ENCODE measurements at places on chromosomes 3 and 15. TPM values are rescaled to one million over a fixed set of nuclear protein-coding genes. Genes with fewer than 3 reads are reported as not detected.

ALS2CL gene
- 4.4 TPM for polyA plus RNA-seq

CRABP1 gene
- polyA plus RNA-seq = 54.7 TPM

- no peak for DNase-seq
Measured at GRCh38 chr3:107590786-107591185, 68.0 kb downstream of the BBX start.

GRCh38 chr15:85424154-85424553, 43.8 kb downstream of the AKAP13 start:
- no peak for DNase-seq

GRCh38 chr3:66797889-66798560, 200.1 kb upstream of the KBTBD8 start:
- peak; percentile 26 for DNase-seq

GRCh38 chr3:148778926-148779325, 48.7 kb upstream of the CPB1 start:
- no peak for DNase-seq

DNA sequence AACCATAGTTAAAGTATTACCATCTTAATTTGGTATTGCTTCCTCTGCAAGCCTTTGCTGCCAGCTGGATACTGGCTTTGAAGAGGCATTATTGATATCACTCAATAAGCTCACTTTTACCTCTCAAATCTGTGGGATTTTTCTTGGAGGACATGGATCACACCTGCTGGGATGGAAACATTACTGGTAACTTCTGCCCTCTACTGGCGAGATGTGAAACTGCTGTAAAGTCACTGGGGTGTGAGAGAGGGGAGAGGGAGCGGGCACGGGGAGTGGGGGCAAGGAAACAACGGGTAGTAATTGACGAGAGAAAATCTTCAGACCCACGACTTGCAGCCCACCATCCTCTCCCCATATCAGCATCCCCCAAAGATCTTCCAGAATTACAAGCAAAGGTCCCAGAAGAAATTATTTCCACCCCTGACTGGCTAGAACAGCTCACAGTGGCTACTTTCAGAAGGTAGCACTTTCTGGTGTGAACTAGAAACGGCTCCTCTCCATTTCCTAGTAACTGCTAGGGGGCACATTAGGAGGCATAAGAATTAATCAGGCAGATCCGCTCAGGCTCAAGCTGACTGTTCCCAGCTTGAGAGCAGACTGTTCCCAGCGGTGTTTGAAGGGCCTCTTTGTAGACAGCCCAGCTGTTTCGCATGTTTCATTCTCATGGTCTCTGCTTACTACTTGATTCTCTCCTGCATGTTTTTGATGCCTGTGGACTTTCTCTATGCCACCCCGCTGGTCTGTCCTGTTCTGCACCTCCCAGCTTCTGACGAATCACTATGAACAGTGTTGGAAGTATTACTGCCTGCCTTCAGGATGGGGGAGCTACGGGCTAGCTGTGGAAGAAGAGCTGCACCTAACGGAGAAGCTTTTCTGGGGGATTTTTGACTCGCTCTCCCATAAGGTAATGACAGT, 230.4 kb upstream of the CHRM5 start:
- DNase-seq = no peak

GRCh38 chr15:50764461-50765194, 878 bp downstream of the SPPL2A start:
- DNase-seq = peak; percentile 48

Measured in muscle of arm (tissue), 14 donors.